ENCODE measurements at places on chromosomes 2 and 18.

- no peak for DNase-seq
Measured at GRCh38 chr2:84647267-84647666, 131.0 kb downstream of the DNAH6 start.

DNA sequence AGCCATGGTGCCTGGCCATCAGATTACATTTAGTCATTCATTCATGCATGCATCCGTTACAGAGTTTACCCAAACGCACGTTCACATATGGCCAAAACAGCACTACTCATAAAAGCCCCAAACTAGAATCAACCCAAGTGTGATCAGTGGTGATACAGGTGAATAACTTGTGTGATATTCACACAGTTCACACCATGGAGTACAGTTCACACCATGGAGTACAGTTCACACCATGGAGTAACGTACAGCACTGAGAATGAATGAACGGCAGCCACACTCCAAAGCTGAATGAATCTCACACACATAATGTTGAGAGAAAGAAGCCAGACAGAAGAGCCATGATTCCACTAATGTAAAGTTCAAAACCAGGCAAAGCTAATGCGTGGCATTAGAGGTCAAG lies 12.3 kb upstream of the SLC66A3 start:
- DNase-seq = no peak

DNA sequence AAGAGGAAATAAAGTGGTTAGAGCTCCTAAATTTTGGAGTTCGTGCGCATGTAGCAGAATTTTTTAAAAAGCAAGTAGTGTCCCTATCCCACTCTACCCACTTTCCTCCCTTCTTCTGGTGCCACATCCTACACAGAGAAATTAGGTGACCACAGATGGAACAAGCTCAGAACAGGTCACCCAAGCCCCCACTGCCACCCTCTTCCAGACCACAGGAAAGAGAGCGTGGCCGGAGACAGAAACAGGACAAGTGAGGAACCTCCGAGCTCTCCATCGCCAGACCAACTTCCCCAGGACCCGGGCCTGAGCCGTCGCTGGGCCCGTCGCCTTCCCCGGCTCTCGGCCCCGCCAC lies 433 bp downstream of the NPC1 start:
- DNase-seq = no peak

DNA sequence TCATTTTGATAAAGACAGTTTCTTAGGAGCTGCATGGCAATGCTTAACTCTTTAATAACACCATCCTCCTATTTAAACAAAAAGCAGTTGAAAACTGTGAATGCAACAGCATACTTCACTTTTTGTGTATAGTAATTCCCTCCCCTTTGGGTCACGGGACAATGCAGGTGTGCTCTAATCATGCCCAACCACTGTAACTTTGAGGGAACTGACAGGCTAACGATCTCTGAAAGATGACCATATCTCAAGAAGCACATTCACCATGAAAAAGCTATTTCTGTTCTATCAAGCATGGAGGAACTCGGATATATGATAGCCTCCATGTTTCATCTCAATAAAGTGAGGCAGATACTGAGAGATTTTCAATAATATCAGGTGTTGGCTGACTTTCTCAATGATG lies 81.1 kb upstream of the CD226 start:
- DNase-seq = no peak

DNA sequence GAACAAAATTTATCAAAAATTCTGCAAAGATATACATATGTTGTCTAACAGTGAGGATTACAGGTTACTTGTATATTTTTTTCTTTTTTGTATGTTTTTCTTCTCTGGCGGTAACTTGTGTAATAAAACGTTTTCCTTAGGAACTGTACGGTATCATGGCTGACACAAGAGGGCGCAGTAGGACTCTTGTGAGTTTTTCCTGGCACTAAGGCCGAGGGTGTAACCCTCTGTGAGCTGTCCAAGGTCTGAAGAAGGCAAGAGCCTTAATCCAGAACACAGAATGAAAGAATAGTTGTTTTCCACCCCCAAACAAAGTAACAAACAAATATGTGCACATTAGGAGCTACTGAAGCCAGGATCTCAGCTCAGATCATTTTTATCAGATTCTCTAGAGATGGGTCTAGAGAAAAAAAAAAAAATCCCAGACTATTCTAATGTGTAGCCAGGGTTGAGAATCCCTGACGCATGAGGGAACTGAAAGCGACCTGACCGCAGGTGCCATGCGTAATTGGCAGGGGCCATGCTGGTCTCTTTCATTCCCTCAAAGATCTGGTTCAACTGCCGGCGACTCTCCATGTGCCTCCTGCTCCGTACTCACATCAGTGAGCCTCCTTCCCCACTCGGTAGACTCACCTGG lies 27.0 kb downstream of the TMEM200C start:
- peak; percentile 42 for DNase-seq

DNA sequence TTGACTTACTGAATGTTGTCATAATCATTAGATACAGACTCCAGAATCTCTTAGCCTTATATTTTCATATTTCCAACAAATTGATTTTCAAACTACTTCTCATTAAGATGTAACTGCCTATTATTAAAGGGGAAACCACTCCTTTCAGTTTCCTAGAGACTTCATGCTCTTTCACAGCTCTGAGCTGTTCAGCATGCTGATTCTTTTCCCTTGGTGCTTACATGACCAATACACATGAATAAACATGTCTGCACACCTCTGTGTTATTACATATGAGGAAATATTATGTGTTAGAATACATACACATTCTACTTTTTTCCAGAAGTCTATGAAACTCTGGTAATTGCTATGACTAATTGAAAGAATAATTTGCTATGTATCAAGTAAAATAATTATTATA lies 200.0 kb downstream of the LRP1B start:
- no peak for DNase-seq

- DNase-seq = no peak
Measured at GRCh38 chr2:231395188-231396057, at the start of gene B3GNT7. B3GNT7 (plus strand) TSS chr2:231395710; CDS start chr2:231395804, 94 bp downstream.

DNA sequence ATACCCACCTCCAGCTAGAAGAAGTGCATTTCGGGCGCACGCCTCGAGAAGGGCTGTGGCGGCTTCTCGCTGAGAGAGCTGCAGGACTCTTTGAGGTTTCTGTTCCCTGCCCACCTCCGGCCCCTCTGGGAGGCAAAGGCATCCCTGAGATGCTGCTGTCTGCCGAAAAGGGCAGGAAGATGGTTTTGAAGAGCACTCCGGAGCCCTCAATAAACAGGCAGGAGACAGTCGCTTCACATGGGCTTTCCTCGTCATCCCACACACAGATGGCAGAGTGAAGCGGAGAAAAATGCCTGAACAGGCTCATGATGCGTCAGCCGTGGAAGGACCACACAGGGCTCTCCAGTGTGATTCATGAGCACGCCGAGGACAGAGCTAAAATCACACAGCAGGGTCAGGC lies 25.4 kb upstream of the GLI2 start:
- DNase-seq = no peak

DNA sequence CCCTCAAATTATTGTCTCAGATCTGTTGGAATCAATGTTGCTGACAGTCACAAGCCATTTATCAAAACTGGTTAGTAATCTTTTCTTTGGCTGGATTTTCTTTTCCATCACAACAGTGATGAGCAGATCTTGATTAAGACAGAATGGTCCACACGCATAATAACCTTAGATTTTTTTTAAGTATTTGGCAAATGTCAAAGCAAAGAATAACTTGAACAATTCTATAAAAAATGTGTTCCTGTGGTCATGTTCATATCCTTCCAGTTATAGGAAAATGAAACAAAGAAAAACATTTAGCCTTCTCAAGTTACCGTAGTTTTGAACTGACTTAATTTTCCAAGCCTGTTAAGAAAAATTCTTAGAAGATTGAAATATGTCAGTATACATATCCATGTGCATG lies 659.9 kb upstream of the ID2 start:
- no peak for DNase-seq

DNA sequence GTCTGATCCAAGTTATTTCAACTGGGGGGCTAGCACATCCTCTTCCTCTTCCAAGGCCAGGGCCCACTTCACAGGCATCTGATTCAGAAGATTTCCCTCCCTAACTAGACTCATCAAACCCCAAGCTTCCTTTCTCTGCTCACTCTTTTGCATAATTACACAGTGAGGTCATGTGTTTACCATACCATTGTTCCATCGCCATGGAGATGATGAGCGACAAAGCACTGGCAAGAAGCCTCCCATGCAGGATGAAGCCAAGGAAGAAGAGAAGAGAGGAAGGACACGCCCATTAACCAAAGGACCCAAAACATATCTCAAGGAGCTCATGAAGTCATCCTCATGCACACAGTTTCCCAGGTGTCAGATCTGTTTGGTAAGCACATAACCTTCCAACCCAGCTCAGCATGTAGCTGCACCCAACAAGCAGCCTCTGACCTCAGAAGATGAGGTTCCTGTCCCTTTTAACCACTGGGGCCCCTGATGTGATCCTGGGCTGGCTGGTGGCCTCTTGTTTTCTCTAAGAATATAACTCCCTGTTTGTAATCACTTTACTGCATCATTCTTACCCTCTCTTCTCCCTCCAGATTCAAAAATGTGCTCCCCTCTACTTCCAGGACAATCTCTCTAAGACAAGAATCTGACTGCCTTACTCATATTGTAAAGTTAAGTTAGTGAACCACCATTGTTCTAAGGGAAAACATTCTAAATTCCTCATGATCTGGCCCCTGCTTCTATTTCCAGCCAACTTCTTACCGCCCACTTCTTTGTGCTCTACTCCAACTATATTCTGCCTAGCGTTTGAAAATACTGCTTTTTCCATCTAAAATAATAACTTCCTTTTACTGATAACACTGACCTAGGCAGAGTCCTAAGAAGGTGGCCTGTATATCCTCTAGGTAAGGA lies 190.1 kb downstream of the TTC32 start:
- DNase-seq = no peak

DNA sequence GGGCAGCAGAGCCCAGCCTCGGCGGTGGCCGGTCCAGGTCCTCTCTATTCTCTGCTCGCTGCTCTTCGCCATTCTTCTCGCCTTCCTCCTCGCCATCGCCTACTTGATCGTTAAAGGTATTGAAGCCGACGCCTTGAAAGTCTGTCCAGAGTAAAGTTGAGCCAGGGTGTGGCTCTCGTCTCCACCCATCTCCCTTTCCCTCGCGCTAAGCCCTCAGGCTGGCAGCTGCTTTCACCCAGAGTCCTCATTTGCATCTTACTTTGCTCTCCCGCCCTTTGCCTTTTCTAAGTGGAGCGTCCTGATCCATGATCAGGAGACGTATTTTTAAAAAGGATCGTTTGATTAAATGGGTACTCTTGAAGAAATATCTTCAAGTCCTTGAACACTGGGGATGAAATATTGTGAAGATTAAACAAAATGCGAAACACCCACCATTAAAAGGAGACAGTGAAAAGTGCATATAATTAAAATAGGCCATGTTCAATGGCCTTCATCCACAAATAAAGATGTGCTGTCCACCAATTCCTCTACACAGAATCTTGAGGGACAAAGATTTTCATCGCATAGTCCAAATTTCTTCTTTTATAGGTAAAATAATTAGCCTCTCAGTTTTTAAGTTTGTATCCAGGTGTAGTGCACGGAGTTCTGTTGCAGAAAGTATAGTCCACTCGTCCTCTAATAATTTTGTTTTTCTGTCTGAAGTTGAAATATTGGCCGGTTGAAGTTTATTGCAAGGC lies 657 bp downstream of the ARL6IP6 start:
- no peak for DNase-seq

DNA sequence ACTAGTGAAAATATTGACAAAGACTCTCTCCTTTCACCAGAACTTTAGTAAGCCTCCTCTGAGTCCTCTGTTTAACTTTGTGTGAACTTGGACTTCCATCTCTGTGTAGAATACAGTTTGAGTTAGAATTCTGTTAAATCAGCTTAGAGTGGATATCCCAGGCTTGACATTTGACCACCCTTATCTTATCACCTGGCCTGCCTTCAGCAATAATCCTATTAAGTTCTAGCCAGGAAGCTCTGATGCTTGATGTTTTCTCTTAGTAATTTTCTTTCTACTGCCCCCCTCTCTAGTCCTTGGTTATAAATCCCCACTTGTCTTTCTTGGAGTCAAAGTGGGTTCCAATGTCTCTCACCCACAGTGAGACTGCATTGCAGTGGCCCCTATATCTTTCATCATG lies 702.7 kb upstream of the GCFC2 start:
- DNase-seq = no peak

- no peak for DNase-seq
Measured at GRCh38 chr2:10541081-10541480, 93.0 kb upstream of the ODC1 start.

DNA sequence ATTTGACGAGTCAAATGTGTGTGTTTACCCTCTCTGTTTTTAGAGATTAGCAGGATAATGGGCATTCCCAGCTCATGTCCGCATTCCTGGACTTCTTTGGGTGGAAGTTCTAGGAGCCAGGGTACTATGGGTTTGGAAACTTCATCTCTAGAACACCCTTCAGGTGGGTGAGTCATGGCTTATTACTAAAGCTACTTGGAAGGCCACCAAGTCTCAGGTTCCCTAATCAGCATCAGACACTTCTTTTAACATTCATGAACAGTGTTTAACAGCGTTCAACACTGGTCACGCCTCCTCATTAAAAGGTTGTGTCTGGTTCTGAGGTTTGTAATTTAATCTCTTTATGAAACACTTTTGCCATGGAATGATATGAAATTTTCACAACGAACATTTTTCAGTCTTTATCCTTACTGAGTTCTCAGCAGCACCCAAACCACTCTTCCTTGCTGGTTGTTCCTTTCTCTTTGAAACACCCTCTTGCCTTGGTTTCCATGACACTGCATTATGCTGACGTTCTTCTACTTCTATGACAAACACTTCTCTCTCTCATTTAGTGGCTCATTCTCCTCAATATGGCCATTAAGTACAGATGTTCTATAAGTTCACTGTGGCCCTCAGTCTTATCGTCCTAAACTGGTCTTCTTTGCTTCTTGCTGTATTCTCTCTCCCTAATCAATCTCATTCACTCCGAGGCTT lies 49.3 kb downstream of the MMADHC start:
- DNase-seq = no peak

DNA sequence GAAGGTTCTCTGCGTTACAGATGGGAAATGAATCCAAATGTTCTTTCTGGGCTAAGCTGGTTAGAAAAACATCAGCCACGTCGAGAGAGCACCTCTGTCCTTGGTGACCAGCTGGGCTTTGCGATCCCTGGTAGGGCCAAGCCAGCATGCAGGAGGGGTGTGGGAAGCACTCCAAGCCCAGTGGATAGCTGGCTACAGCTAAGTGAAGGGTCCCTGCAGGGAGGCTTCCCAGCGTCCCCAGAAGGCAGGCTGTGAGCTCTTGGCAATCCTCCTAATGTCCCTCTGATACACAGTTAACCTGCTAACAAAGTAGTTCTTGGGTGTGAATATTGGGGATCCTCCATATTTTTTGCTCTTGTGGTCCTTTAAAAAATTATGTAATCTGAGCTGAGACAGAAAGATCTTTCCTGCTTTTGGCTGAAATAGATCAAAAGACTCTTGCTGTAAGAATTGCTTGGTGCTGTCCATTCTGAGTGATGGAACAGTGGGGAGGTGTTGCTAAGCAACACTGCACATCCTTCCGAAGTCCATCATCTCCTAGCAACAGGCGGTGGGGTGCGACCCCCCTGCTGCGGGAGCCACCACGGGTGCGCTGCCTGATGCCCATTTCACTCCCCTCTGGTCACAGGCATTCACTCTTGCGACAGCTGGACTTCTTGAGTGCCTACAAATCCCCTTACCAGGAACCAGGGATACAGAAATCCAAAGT lies 88.5 kb upstream of the UXS1 start:
- no peak for DNase-seq

GRCh38 chr2:79793006-79793405 lies 280.2 kb downstream of the CTNNA2 start:
- no peak for DNase-seq

- DNase-seq = no peak
Measured at GRCh38 chr18:36735130-36735529, 93.7 kb downstream of the TPGS2 start.

- no peak for DNase-seq
Measured at GRCh38 chr2:233691443-233692433, 952 bp upstream of the UGT1A6 start.
